GM19239 (cell line): ENCODE measurements at places on chromosomes 5 and 9.

DNA sequence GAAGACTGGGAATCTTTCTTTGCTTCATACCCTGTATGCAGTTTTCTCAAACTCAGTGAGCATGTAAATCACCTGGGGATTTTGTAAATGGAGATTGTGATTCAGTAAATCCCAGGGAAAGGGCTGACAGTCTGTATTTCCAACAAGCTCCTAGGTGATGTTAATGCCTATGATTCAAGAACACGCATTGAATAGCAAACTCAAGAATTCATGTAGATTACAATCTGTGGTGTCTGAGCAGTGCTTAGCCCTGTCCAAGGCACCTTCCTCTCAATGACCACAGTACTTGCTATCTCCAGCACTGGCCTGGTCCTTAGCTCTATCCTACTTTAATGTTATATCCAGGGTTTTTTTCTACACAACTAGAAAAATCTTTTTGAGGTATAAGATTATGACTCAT is 721.4 kb upstream of the MEF2C start:
- no peak for DNase-seq

GRCh38 chr9:118384531-118385100 is 680.4 kb downstream of the TLR4 start:
- no peak for DNase-seq

- no peak for DNase-seq
Observed at GRCh38 chr9:84169240-84169639, 171.3 kb downstream of the SLC28A3 start.

DNA sequence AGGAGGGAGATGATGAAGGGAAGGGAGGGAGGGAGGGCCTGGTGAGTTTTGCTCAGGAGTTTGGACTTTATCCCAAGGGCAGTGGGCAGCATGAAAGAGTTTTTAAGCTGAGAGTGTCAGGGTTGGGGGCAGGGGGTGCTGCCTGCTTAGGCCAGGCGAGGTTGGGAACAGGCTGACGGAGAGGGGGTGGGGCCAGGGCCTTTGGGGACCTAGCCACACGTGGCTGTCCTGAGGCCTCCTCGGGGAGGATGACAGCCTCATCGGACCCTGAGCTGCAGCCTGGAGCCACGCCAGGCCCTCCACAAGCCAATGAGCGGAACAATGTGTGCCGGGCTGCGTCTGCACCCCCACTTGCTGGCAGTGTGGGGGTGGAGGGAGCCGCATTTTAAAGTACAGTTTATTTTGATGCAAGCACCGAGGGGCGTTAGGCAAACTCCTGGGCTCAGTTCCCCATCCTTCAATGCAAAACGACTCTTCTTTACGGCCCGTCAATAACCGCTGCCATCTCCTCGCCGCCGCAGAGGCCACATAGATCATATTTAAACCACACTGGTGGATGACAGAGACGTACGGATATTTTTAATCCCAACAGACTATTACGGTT is 5.3 kb upstream of the RXRA start:
- no peak for DNase-seq

- DNase-seq: no peak
Observed at GRCh38 chr5:464446-464842, 21.5 kb downstream of the EXOC3 start.

- no peak for DNase-seq
Observed at GRCh38 chr9:134519375-134520070, 122.1 kb upstream of the COL5A1 start.

DNA sequence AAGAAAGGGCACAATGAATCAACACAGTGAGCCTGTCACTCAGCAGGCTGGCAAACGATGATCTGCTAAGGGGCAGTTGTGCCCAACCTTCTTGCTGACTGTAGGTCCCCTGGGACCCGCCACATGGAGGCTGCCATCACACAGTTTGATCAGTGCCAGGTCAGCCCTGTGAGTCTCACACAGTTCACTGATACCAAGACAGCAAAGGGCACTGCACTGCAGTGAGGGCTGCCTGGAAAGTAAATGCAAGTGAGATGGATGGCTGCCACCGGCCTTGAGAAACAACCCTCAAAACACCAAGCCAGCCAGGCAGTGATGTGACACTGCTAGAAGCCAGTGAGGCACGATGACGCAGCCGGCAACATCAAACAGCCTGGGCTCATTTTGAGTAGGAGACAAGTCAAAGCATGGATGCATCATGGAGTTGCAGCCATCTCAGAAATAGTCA is 30.3 kb downstream of the FOXD1 start:
- DNase-seq: no peak

GRCh38 chr5:97547999-97548738 is 365.1 kb upstream of the RIOK2 start:
- DNase-seq: no peak

GRCh38 chr9:2424619-2425033 is 197.0 kb upstream of the VLDLR start:
- no peak for DNase-seq

GRCh38 chr5:156237361-156237760 is 89.6 kb upstream of the SGCD start:
- no peak for DNase-seq

GRCh38 chr9:18566121-18566520 is 92.2 kb downstream of the ADAMTSL1 start:
- no peak for DNase-seq

- DNase-seq: no peak
Observed at GRCh38 chr5:67483453-67484030, 286.9 kb upstream of the CD180 start.

DNA sequence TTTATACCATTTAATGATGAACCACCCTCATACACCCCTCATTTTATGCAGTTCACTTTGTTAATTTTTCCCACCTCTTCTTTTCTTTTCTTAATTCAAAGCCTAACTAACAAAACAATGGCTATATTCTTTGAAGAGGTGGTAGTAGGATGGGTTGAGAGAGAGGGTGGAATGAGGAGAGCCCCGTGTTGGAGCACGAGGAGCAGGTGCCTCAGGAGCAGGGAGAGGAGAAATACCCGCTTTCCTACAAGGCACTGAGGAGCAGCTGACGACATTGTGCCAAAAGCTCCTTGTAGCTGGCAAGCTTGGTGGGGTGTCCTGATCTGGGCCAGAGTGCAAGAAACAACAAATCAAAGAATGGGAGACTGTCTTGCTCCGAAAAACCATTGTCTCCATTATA is 129.6 kb downstream of the HTR4 start:
- DNase-seq: no peak

DNA sequence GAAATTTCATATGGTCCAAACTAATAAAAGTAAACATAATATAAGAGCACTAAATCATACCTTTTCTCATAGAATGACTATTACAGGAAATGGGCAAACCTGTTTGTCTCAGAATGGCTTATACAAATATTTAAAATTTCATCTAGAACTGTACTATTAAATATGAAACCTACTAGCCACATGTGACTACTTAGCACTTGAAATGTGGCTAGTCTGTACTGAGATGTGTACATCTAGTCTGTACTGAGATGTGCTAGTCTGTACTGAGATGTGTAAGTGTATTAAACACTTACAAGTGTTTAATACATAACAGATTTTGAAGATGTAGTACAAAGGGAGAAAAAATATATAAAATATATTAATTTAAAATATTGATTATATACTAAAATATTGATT is 22.4 kb downstream of the ABITRAM start:
- DNase-seq: no peak

GRCh38 chr5:167820101-167820990 is 471.1 kb upstream of the WWC1 start:
- DNase-seq: no peak

- DNase-seq: no peak
Observed at GRCh38 chr5:55925181-55925580, 69.6 kb downstream of the IL6ST start.

- no peak for DNase-seq
Observed at GRCh38 chr9:125626187-125626586, 80.8 kb downstream of the MAPKAP1 start.

DNA sequence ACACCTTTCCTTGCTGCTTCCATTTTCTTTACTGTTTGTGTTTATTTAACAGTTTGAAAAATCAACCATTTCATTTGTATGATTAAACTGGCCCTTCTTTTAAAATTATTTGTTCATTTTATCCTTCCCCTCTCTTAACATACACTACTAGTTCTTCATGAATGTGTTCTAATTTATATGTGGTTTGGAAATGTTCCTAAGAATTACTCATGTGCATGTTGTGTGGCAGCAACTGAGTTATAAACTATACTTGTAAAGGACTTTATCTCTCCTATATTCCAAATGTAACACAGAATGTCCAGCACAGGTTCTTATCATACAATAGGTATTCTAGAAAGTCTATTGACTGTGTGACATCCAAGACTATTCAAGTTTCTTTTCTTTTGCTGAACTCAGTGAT is 358.2 kb upstream of the MEF2C start:
- DNase-seq: no peak

GRCh38 chr5:6722015-6722414 is 8.8 kb downstream of the TENT4A start:
- no peak for DNase-seq

DNA sequence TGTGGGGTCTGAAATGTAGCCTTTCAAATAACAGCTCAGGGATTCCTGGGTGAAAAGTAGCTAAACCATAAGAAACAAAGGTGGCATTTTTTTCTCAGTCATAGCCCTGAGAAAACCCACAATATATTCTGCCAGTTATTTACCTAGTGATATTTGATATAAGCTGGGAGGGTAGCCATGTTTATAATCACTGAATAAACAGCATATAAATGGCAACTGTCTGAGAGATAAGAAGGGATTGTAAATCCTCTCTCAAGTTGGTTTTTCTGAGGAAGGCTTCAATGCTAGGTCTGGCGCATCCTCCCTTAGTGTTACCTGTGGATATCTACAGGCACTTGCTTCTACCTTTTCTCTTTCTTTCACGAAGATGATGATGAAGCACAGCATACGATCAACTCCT is 1080.5 kb upstream of the DMAC1 start:
- no peak for DNase-seq

DNA sequence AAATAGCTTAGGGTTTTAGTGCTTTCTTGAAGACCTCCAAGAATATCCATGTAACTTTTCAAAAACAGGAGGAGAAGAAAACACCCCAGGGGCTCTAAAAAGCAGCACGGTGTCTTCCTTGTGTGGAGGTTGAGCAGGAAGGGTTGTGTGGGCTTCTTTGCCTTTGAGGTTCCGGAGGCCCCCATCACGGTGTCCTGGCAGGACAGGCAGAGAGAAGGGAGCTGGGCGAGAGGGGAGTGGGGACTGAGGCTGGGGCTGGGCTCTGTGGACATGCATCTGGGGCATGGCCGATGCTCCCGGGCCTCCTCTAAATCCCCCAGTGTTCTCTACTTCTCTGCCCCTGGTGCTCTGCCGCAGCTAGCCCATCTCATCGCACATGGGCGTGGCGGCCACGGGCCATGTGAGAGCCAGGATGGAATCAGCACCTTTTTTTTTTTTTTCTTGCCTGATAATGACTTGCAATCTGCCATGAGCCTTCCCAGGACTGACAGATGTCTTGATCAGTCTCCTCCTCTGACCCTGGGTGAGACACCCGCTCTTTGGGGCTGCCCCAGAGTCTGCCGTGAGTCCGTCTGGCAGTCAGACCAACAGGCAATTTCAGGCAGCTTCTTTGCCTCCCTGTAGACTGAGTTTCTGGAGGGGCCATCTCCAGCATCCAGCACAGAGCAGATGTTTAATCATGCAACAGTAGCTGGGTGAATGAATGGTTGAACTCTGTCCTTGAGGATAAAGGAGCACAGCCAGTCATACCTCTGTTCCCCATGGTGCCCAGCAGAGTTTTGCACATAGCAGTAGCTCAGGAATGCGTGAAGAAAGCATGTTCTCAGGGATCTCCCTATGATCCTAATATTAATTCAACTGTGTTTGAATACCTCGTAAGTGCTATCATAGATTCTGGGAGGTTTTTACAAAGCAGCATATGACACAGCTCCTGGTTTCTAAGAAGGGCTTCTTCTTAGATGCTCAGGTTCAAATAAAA is 12.1 kb downstream of the CXCL14 start:
- DNase-seq: no peak

DNA sequence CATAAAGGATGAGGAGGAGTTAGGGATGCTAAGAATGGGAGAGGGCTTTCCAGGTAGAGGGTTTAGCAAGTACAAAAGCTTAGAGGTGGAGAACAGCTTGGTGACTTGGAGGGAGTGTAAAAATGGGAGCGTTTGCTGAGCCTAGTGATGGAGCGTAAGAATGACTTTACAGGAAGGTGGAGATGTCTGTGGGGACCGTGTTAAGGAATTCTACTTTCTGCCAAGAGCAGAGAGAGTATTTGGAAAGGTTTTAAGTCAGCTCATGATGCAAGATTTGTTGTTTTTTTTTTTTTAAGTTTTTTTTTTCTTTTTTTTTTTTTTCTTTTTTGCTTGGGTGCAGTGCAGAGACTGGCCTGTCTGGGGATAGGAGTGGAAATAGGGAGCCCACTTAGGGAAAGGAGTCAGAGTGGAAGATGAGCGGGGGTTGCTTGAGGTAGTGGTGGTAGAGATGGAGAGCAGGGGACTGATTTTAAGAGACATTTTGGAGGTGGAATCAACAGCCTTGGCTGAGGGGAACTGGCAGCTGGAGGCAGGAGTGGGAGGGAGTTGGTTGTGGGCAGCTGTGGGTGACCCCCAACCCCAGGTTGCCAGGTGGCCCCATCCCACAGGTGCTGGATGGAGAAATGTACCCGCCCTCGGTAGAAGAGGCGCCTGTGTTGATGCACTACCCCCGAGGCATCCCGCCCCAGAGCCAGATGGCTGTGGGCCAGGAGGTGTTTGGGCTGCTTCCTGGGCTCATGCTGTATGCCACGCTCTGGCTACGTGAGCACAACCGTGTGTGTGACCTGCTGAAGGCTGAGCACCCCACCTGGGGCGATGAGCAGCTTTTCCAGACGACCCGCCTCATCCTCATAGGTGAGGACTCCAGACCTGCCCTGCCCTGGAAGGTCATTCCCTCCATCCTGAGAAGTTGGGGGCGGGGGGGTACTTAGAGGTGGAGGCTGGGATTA is 12.4 kb downstream of the PTGS1 start:
- DNase-seq: no peak

DNA sequence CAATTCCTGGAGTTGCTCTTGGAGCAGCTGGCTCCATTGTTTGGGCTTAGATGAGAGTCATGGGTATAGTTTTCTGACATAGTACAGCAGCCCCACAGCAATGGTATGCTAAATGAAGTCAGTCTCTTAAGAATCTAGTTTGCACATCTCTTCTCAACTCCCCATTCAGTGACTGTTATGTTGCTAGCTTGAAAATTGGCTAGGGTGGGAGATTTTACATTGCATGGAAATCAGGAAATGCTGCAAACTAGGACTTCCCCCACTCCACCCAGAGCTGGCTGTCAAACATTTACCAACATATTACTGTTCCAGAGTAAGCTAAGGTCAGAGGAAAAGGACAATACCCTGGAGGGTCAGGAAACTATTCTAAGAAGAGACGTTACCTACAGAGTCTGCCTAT is 17.6 kb upstream of the FCHO2 start:
- DNase-seq: no peak
